ENCODE measurements at places on chromosomes 13 and 19.

DNA sequence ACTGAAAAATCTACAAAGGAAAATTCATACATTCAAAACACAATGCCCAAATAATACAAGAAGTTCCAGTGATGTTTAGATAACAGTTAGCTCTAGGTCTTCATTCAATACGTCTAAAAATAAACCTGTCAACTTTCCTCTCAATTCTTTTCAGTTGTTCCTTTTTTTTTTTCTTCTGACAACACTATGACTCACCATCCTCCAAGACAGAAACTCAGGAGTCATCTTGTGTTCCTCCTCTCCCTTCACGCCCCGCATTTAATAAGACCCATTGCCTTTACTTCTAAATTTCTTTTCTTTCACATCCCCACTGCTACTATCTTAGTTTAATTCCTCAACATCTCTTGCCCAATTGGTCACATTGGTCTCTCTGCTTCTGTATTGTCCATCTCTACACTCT lies 759.9 kb downstream of the GPC5 start:
- no peak for DNase-seq

DNA sequence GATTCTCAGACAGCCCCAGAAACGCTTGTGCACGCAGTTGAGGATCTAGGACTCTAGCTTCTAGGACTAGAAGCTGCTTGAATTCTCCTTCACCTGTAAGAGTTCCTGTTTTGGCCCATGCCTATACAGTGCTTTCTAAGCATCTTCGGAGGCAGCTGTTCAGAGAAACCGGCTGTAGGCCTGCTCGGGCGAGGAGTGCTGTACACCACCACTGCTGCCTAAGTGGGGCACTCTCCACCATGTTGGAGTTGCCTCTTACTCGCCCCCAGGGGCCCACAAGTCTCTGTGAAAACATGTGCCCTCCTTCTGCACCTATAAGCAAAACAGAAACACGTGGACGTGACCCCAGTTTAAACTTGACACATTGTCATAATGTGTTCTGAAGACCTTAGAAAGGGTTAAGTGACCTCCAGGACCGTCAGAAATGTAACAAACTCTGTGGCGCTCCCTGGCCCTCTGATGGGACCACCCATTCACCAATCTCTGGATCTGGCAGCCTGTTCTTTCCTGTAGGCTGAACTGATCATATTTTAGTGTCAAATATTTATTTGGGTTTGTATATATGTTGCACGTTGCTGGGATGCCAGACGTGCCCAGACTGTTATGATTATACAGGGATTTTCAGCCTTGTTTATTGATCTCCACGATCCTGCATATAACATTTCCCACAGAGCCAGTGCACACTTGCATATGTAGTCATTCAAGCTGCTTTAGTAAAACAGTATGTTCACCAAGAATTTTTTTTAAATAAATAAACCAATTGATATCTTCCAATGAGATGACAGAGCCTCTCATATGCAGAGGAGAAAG lies 60.8 kb downstream of the C13orf42 start:
- no peak for DNase-seq

DNA sequence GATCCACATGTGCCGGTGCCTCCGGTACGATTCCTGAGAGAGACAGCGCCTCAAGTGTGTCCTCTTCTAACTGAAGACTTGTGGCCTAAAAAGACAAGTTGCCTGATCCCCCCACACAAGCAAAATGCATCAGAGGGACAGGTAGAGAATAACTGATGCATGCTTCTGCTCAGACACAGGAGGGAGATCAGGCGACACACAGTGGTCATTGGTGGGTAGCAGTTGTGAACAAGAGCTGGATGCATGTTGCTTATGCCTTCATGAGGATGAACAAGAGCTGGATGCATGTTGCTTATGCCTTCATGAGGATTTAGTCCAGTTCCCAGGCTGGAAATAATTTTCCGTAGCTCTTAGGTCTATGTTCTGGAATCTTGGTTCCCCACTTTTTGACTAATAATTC lies 505.6 kb downstream of the MYO16 start:
- no peak for DNase-seq

DNA sequence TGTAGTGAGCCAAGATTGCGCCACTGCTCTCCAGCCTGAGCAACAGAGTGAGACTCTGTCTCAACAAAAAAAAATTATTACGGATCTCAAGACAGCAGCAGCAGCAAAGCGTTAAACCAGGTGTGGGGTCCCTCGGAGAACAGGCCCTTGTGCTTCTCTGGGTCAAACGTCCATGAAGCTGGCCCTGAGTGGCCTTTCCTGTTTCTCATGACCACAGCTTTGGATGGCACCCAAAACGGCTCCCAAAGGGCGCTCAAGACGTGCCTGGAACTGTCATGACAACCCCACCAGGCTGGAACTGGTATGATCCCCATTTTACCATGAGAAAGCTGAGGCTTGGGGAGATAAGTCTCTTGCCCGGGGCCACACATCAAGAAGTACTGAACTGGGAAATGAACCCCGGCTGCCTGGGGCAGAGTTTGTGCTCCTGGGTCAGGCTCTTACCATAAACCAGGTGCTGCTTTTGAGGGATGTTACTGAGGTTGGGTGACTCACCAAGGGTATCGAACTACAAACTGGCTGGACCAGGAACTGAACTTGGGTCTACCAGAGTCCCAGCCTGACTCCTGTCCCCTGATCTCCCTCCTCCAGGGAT lies 11.6 kb upstream of the SAMD1 start:
- DNase-seq: no peak

DNA sequence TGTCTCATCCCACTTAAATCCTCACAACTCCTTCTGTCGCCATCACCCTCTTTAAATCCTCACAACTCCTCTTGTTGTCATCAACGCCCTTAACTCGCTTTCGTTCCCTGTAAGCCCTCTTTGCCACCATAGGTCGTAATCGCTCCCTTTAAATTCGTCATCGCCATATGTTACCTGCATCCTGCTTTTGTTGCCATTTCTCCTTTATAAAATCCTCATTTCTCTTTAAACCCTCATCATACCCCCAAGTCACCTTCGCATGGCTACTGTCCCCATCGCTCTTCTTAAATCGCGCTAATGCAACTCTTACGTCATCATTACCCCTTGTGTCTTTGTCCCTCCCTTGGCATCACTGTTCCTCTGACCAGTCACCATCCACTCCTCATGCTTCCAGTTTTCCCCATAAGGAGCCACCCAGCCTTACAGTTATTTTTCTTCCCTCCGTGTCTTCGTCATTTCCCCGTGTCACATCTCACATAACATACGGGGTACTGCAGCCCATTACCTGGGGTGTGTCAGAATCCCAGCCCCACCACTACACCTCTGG lies 539 bp downstream of the PLD3 start:
- DNase-seq: peak; percentile 50

- DNase-seq: no peak
Measured at GRCh38 chr13:74114202-74114601, 20.0 kb downstream of the KLF12 start.

DNA sequence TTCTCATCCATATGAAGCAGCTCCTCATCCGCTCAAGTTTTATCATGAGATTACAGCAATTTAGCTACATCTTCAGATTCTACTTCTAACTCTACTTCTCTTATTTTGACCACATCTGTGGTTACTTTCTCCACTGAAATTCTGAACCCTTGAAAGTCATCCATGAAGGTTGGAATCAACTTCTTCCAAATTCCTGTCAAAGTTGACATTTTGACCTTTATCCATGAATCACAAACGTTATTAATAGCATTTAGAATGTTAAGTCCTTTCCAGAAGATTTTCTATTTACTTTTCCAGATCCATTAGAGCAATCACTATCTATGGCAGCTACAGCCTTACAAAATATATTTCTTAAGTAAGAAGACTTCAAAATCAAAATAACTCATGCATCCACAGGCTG lies 421.7 kb upstream of the GPC6 start:
- no peak for DNase-seq
